Pulmonary artery endothelial cell (primary cell): ENCODE measurements at places on chromosomes 7 and 10.

- no peak for DNase-seq
Observed at GRCh38 chr7:15556339-15557105, 5.3 kb downstream of the AGMO start.

GRCh38 chr7:30907527-30908267 is 4.0 kb upstream of the AQP1 start:
- no peak for DNase-seq

GRCh38 chr10:69407621-69408301 is 9.0 kb downstream of the TACR2 start:
- DNase-seq, result no peak

GRCh38 chr10:48543182-48543844 is 61.6 kb downstream of the ARHGAP22 start:
- no peak for DNase-seq

DNA sequence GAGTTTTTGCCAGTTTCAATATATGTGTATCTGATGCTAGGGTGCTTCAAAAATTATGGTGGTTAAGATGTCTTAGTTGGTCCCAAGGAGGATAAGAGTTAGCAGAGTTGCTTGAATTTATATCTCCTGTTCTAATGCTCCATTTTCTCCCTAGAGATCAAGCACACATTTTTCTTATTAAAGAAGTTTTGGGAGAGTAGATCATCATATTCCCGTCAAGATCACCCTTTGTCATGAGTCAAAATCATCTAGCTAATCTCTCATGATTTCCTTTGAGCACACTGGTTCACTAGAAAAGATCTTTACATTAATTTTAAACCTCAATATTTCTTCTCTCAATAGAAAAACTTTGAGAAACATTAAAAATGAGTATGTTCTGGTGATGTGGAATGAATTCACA is 429.9 kb upstream of the SEMA3A start:
- no peak for DNase-seq

GRCh38 chr7:106057962-106058927 is 53.9 kb downstream of the SYPL1 start:
- no peak for DNase-seq

GRCh38 chr7:30202671-30203070 is 67.9 kb downstream of the MTURN start:
- DNase-seq, result no peak

DNA sequence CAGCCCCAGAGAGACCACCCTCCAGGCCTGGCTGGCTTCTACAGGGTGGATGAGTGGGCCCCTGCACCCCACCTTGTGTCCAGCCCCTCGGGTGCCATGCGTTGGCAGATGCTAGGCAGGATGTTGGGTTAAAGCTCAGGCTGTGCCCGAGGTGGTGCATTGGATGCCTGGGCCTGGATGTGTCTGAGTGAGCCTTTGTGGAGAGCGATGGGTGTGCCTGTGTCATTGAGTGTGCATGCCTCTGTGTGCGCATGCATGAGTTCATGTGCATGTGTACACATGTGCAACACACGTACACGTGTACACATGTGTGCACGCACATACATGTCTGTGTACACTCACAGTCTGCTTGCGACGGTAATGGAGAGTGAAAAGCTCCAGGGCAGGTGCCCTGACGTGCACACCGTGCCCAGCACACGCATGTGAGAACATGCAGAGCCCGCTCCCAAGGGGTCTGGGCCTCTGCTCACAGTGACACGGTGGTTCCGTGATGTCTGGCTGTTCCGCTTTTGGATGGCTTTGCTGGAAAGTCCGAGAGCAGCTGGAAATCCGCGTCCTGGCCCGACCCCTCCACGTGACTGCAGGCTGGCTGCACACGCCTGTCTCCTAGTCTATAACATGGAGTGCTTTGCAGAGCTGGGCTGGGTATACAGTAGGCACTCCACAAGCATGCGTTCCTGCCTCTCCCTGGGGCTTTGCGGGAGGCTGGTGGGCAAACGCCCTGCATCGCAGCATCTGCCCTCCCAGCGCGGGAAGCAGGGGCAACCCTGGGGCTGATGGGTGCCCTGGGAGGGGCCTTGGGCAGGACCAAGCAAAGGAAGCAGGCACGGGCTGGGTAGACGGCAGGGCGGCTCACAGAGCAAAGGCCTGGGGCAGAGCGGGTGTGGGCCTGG is 36.9 kb downstream of the ELFN1 start:
- DNase-seq, result no peak

GRCh38 chr7:98189559-98189958 is 21.7 kb upstream of the BHLHA15 start:
- no peak for DNase-seq

DNA sequence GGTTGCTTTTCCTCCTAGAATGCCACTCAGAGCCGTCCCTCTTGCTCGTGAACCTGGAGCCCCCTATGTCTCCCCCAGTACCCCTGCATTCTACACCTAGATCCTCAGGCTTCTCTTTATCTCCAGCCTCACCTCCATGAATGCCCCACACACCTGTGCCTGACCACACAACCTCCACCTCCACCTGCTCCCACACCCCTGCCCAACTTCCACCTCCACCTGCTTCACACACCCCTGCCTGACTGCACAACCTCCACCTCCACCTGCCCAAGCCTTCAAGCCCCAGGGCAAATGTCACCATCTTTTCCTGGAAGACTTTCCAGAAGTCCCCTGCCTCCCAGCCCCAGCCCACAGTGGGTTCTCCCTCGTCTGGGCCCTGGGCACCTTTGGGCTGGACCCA is 6.9 kb upstream of the LFNG start:
- DNase-seq, result no peak
